ENCODE measurements at places on chromosomes 13 and 19. TPM values are rescaled to one million over a fixed set of nuclear protein-coding genes. Genes with fewer than 3 reads are reported as not detected.

The NLRP7 gene
- not detected for total RNA-seq

GRCh38 chr19:35461060-35461459 lies 13.0 kb downstream of the FFAR2 start:
- no peak overlapping the region for H3K27ac ChIP-seq
- H3K4me3 ChIP-seq: no peak overlapping the region
- DNase-seq: no peak
- no peaks in the 10 kb centered on the region for H3K36me3 ChIP-seq

DNA sequence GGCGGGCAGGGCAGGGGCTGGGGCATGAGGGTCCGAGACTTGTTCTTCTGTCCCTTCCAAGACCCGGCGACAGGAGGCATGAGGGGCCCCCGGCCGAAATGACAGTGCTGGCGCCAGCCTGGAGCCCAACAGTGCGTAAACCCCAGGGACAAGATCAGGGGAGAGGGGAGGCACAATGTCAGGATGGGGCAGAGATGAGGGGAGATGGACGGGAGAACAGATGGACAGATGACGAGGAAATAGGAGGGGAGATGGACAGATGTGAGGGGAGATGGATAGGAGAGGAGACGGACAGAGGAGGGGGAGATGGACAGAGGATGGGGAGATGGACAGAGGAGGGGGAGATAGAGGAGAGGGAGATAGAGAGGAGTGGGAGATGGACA lies 518 bp downstream of the FLT3LG start:
- H3K4me1 ChIP-seq: peaks cover 4% of the 10 kb centered on the region
- peak overlapping the region; percentile 66 for H3K4me3 ChIP-seq
- no peak for DNase-seq
- peaks cover 2% of the 10 kb centered on the region for H3K36me3 ChIP-seq
- no peak overlapping the region for H3K27ac ChIP-seq
- peaks cover 24% of the 10 kb centered on the region for H3K27me3 ChIP-seq

GRCh38 chr19:50896591-50897190 lies 14.5 kb downstream of the KLK4 start:
- no peak overlapping the region for H3K4me3 ChIP-seq
- DNase-seq: no peak
- H3K27me3 ChIP-seq: peaks cover 63% of the 10 kb centered on the region
- H3K4me1 ChIP-seq: no peaks in the 10 kb centered on the region
- no peak overlapping the region for H3K27ac ChIP-seq

The CRB3 gene
- total RNA-seq: 20.6 TPM

- H3K27me3 ChIP-seq: no peaks in the 10 kb centered on the region
- H3K4me1 ChIP-seq: peaks cover 7% of the 10 kb centered on the region
- no peak overlapping the region for H3K4me3 ChIP-seq
- peaks cover 2% of the 10 kb centered on the region for H3K36me3 ChIP-seq
- no peak for DNase-seq
- no peak overlapping the region for H3K27ac ChIP-seq
Observed at GRCh38 chr13:46296115-46296822, 84.5 kb downstream of the LRRC63 start.

DNA sequence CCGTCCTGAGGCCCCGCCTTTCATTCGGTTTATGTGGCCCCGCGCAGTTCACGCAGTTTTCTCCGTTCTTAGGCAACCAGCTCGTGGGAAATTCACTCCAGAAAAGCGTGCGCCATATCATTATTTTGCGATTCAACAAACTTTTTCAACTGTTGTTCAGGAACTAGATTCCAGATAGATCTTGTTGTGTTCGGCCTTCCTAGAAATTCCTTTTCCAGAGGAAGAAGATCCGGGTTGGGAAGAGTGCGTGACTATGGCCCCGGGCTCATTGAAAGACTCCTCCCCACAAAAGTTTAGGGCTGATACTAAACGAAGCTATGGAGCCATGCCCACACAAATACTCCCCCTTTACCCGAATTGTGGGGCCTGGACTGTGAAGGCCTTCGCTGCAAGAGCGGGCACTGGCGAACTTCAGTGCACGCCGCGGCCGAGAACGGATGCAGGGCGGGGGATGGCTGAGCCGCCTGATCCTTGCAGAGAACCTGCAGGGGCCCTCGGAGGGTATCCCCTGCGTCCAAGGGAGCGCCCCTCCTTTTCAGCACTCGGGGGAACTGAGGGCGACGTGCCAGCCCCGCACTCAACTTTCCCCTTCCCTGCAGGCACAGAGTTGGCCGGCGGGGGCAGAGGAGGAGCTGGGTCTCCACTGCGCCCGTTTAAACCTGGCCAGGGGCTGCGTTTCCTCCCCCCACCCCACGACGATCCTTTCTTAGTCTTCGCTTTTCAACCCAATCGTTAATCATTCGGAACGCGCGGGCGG lies 904 bp upstream of the SOX1 start:
- H3K27me3 ChIP-seq: peaks cover 85% of the 10 kb centered on the region
- peaks cover 2% of the 10 kb centered on the region for H3K36me3 ChIP-seq
- peaks cover 10% of the 10 kb centered on the region for H3K4me1 ChIP-seq
- no peak for DNase-seq

The VMAC gene
- total RNA-seq: 11.0 TPM

The KANK2 gene
- total RNA-seq: 85.3 TPM

GRCh38 chr19:39112338-39112890 lies 13.2 kb upstream of the PAK4 start:
- H3K27me3 ChIP-seq: peaks cover 1% of the 10 kb centered on the region
- DNase-seq: no peak
- peak overlapping the region; percentile 81 for H3K27ac ChIP-seq
- no peaks in the 10 kb centered on the region for H3K36me3 ChIP-seq

GRCh38 chr19:40717880-40718773 lies 1.2 kb downstream of the ITPKC start:
- peak overlapping the region; percentile 100 for H3K27ac ChIP-seq
- H3K4me3 ChIP-seq: peak overlapping the region; percentile 97
- no peaks in the 10 kb centered on the region for H3K27me3 ChIP-seq
- DNase-seq: no peak
- H3K36me3 ChIP-seq: peaks cover 2% of the 10 kb centered on the region

All from mesothelial cell of epicardium (in vitro differentiated cells).